ENCODE measurements at places on chromosomes 3 and 15. TPM values are rescaled to one million over a fixed set of nuclear protein-coding genes. Genes with fewer than 3 reads are reported as not detected.

ARHGAP31 gene
- 1.6 TPM for total RNA-seq

GOLGA6L6 gene
- total RNA-seq: not detected

VPS39 gene
- total RNA-seq: 88.8 TPM

GOLGA8R gene
- 28.2 TPM for total RNA-seq

CKMT1B gene
- not detected for total RNA-seq

LRRC34 gene
- 8.1 TPM for total RNA-seq

UBAP1L gene
- total RNA-seq: 7.2 TPM

ATXN7 gene
- total RNA-seq: 88.2 TPM

TTC23 gene
- 0.61 TPM for total RNA-seq

CXCR6 gene
- 13.5 TPM for total RNA-seq

FSD2 gene
- total RNA-seq: not detected

TAGLN3 gene
- not detected for total RNA-seq

DNA sequence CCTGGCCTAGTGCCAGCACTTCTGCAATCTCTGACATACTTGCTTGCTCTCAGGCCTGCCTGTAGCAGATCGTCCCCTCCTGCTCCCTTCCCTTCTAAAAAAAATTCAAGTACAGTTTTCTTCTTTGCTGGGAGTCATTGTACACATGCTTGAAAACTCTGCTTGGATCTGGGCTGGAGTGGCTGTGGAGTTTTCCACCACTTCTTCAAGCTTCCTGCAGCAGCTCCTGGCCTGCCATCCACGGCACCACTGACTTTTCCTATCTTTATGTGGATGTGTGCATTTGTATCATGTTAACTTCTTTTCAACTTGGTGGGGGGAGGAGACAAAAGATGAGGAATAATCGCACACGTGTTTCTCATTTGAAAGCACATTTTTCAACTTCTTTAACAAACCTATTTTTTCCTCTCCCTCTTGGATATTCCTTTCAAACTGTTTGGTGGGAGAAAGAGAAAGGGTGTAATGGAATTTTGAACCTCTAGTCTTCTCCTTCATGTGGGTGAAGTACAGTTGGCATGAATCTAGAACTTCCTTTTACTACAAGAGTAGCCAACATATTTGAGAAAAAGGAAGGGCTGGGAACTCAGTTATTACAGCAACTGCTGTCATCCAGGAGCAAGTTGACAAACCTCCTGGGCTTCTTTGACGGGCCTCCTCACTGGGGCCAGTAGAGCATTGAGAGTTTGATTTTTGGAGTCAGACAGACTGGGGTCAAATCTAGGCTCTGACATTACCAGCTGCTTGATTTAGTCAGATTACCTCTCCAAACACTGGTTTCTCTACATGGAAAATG lies 61.2 kb upstream of the LRTM1 start:
- no peaks in the 10 kb centered on the region for H3K4me1 ChIP-seq
- H3K27ac ChIP-seq: no peak overlapping the region
- no peak for DNase-seq
- H3K36me3 ChIP-seq: no peaks in the 10 kb centered on the region
- no peaks in the 10 kb centered on the region for H3K27me3 ChIP-seq
- H3K4me3 ChIP-seq: no peak overlapping the region

DNA sequence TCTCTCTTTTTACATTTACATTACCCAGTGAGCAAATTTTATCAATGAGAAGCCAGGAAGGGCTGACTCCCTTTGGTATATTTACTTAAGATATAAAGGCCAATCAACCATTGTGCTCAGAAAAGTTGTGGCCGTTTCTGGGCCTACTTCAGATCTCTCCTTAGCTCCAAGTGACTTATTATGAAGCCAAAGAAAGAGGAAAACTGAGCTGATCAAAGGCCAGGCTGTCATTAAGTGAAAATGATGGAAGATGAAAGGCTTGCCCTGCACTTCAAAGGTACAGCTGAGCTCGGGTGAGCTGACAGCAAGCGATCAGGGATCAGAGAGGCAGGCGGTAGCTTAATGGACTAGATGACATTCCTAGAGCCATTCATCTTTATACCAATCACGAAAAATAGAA lies 24.8 kb downstream of the VGLL4 start:
- H3K27ac ChIP-seq: no peak overlapping the region
- no peak for DNase-seq
- H3K4me1 ChIP-seq: peaks cover 43% of the 10 kb centered on the region

GRCh38 chr3:128727996-128728395 lies 2.0 kb downstream of the RAB7A start:
- no peaks in the 10 kb centered on the region for H3K27me3 ChIP-seq
- peaks cover 50% of the 10 kb centered on the region for H3K4me1 ChIP-seq
- peaks cover 16% of the 10 kb centered on the region for H3K36me3 ChIP-seq
- no peak for DNase-seq
- no peak overlapping the region for H3K27ac ChIP-seq

- peaks cover 1% of the 10 kb centered on the region for H3K4me1 ChIP-seq
- H3K4me3 ChIP-seq: no peak overlapping the region
- DNase-seq: no peak
- no peak overlapping the region for H3K27ac ChIP-seq
- H3K36me3 ChIP-seq: peaks cover 12% of the 10 kb centered on the region
Measured at GRCh38 chr15:64681424-64682024, 93.9 kb downstream of the RBPMS2 start.

DNA sequence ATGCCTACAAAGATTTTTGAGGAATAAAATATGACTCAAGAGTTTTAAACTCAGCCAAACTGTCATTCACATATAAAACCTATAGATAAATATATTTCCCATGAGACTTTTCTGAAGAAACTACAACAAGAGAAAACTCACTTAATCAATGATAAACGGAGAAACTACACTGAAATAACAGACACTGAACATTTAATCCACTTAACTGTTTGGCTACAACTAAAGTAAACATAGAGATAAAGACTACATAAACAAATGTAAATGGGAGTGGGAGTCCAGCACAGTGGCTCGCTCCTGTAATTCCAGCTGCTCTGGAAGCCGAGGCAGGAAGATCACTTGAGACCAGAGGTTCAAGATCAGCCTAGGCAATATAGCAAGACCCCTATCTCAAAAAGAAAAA lies 79.2 kb downstream of the MEX3B start:
- no peak overlapping the region for H3K4me3 ChIP-seq
- H3K27me3 ChIP-seq: peaks cover 4% of the 10 kb centered on the region
- H3K27ac ChIP-seq: no peak overlapping the region
- DNase-seq: no peak
- H3K36me3 ChIP-seq: no peaks in the 10 kb centered on the region

- H3K4me3 ChIP-seq: no peak overlapping the region
- DNase-seq: no peak
- peaks cover 9% of the 10 kb centered on the region for H3K27me3 ChIP-seq
- no peak overlapping the region for H3K27ac ChIP-seq
- no peaks in the 10 kb centered on the region for H3K36me3 ChIP-seq
- no peaks in the 10 kb centered on the region for H3K4me1 ChIP-seq
Measured at GRCh38 chr15:57340682-57341259, 35.5 kb upstream of the CGNL1 start.

GRCh38 chr15:77369168-77369567 lies 50.7 kb downstream of the PEAK1 start:
- no peak overlapping the region for H3K27ac ChIP-seq
- peaks cover 2% of the 10 kb centered on the region for H3K4me1 ChIP-seq
- H3K27me3 ChIP-seq: no peaks in the 10 kb centered on the region
- H3K4me3 ChIP-seq: no peak overlapping the region
- peaks cover 3% of the 10 kb centered on the region for H3K36me3 ChIP-seq

GRCh38 chr3:116052602-116053001 lies 392.7 kb downstream of the LSAMP start:
- H3K36me3 ChIP-seq: no peaks in the 10 kb centered on the region
- no peak for DNase-seq
- no peaks in the 10 kb centered on the region for H3K4me1 ChIP-seq
- H3K27ac ChIP-seq: no peak overlapping the region
- H3K4me3 ChIP-seq: no peak overlapping the region

DNA sequence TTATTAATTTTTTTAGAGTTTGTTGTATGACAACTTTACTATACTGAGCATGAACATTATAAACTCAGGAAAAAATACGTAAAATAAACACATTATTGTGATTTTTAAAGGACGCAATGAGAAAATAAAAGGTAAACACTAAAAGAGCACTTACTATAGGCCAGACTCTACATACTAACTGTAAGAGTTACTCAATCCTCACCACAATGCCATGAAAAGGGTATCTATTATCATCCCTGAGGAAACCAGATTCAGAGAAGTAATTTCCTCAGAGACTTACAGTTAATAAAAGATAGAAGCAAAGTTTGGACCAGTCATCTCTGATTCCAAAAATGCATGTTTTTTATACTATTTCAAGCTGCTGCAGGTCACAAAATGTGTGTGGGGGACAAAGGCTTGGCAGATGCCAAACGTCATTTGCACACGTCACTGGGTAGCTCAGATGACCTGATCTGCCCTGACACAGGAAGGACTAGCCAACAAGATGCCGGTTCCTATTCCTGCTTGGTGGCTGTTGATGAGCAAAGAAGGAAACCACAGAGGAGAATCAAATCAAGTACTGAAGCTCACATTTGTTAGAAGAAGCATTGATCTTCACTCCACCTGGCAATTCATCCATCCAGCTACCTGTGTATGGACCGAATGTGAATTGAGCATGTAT lies 42.3 kb downstream of the KLHL6 start:
- peaks cover 32% of the 10 kb centered on the region for H3K36me3 ChIP-seq
- peak overlapping the region; percentile 54 for H3K4me3 ChIP-seq
- no peak for DNase-seq
- H3K4me1 ChIP-seq: peaks cover 46% of the 10 kb centered on the region
- H3K27ac ChIP-seq: peak overlapping the region; percentile 85

- no peak for DNase-seq
- peaks cover 14% of the 10 kb centered on the region for H3K36me3 ChIP-seq
- no peak overlapping the region for H3K4me3 ChIP-seq
- no peak overlapping the region for H3K27ac ChIP-seq
- H3K27me3 ChIP-seq: no peaks in the 10 kb centered on the region
Measured at GRCh38 chr3:122468896-122469533, 45.7 kb downstream of the KPNA1 start.

DNA sequence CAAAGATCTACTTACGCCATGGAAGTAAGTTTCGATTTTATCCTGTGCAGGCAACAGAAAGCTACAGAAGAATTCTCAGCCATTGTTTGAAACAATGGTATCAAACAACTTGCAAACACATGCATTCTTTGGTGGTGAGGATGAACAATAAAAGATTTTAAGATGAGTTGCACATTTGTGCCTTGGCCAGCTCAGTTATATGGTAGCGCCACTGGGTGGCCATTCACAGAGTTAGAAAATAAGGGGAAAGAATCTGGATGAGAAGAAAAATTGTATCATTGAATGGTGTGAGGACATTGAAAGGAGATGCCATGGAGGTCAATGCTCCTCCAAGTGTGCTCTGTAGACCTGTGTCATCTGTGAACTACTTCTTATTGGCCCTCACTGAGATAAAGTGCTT lies 11.6 kb downstream of the CADPS start:
- H3K27me3 ChIP-seq: no peaks in the 10 kb centered on the region
- no peaks in the 10 kb centered on the region for H3K36me3 ChIP-seq
- no peaks in the 10 kb centered on the region for H3K4me1 ChIP-seq
- DNase-seq: no peak

DNA sequence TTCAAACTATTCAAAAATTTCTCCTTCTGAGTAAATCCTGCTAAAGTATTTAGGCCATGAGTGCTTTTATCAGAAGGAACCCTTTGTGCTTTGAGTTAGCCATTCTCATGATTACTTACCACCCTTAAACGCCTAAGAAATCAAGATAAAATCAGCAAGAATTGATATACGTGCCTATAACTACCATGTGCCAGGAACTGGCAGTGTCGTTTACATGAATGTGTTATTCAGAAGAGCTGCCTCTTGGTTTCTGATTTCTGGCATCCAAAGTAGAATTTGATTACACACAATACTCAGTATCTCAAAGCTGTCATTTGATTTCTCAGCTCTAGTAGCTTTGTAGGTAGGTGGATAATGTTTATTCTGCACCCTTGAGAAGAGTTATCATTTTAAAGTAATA lies 351.3 kb upstream of the CCDC54 start:
- H3K27me3 ChIP-seq: no peaks in the 10 kb centered on the region
- DNase-seq: no peak
- H3K4me1 ChIP-seq: no peaks in the 10 kb centered on the region
- no peaks in the 10 kb centered on the region for H3K36me3 ChIP-seq
- no peak overlapping the region for H3K4me3 ChIP-seq
- H3K27ac ChIP-seq: no peak overlapping the region

DNA sequence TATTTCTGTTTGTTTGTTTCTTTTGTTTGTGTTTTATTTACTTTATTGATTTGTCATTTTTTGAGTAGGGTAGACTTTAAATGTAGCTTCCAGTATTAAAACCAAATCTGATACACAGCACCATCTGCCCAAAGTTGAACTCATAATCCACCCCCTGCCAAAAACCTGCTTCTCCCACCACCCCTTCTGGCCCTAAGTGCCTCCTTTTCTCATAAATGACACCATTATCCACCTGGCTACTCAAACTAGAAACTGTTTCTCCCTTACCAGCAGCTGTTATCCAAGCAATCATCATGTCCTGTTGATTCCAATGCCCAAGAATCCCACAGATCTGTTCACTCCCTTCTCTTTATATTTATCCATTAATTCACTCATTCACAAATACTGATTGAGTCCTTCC lies 21.8 kb upstream of the PTX3 start:
- peaks cover 5% of the 10 kb centered on the region for H3K27me3 ChIP-seq
- H3K27ac ChIP-seq: no peak overlapping the region
- no peaks in the 10 kb centered on the region for H3K4me1 ChIP-seq

DNA sequence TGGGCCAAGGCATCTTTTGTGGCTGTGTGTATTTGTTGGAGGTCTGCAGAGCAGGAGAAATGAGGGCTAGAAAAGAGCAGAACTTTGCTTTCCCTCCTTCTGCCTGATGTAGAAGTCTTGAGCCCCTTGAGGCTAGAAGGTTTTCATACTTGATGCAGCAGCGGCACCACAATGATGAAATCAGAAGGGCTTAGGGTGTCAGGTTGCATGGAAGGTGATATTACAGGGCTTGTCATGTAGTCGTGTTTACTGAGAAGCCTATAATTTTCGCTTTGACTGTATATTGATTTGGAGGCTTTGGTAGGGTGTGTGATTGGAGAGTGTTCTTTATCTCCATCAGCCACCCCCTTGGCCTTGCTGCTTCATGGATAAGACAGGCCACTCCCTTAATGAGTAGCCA lies 339.8 kb downstream of the THSD4 start:
- H3K4me3 ChIP-seq: no peak overlapping the region
- H3K36me3 ChIP-seq: no peaks in the 10 kb centered on the region
- peaks cover 13% of the 10 kb centered on the region for H3K27me3 ChIP-seq
- no peaks in the 10 kb centered on the region for H3K4me1 ChIP-seq
- H3K27ac ChIP-seq: no peak overlapping the region
